ENCODE measurements at places on chromosomes 7 and 10.

DNA sequence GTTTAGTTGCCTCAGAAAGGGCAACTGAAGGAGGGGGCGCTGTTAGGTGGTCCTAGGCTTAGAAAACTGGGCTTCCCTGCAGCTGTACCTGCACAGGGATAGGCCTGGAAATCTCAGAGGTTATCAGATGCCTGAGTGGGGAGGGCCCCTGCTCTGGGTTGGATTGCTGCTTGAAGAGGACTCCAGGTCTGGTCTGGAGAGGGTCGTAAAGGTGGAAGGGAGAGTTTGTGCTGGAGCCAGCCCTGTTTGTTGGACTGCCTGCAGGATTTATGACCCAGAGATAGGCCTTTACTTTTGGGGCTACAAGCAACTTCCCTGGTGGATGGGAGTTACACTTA lies 765.9 kb downstream of the GRID1 start:
- no peak for DNase-seq

DNA sequence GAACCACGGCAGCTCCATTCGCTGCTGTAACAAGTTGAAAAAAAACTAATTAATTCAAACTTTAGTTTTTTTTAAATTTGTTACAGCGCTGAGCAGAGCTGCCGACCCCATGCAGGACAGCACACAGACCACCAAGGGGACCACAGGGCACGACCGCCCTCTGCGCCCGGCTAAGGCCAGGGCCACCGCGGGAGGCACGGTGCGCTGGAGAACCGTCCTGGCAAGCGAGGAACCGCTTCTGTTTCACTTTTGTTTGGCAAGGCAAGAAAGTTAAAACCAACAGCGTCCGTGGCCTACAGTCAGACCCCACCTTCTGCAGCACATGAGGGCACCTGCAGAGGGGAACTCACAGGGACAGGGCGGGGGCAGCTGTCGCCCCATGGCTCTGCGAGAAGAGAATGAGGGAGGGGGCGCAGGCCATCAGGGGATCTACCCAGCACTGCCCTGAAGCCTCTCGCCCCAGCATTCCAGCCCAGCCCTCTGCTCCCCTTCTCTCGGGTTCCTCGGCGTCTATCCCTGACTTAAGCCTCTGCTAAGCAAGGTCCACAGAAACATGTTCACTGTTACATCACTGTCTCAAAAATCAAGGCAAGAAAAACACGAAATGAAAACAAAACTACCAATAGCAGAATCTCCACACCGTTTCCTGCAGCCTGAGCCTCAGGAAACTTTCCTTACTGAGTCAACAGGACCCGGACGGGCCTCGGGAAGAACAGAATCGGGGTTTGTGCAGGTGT lies 204.4 kb downstream of the DIP2C start:
- peak; percentile 65 for DNase-seq

GRCh38 chr10:47366181-47366631 lies 17.9 kb downstream of the ZNF488 start:
- no peak for DNase-seq

GRCh38 chr7:137958470-137959431 lies 43.1 kb downstream of the CREB3L2 start:
- peak; percentile 29 for DNase-seq

- DNase-seq = no peak
These were observed 7.8 kb downstream of the PROSER2 start for GRCh38 chr10:11830836-11831519.

- DNase-seq = no peak
These were observed 8.1 kb downstream of the ADAP1 start for GRCh38 chr7:946256-946996.
